ENCODE measurements at places on chromosomes 5 and 9.

DNA sequence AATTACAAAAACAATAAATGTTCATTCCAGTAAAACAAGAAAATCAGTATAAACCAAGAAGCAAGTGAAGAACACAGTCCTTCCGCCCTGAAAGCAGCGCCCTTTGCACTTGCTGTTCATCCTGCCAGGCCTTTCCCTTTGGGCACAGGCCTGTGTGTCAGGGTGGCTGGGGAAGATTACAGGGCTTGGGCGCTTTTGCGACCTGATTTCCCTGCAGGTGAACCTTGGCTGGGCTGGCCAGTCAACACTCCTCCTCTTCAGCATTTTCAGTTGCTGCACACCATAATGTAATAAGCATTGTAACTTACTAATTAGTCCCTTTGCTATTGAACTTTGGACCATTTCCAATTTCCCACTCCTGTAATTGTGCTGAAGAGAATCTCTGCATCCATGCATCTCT is 38.6 kb upstream of the TDRD7 start:
- no peak for DNase-seq

DNA sequence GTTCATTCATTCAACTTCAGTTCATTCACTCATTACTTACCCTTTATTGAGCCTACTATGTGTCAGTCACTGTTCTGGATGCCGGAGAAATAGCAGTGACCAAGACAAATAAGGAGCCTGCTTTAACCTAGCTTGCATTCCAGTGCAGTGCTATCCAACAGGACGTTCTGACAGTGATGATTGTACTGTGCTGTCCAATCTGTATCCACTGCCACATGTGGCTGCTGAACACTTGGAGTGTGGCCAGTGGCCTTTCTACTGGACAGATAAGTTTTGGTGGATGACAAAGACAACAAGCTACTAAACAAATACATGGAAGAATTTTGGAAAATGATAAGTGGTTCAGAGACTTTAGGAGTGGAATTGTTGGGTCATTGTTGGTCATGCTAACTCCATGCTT is 33.6 kb downstream of the SUB1 start:
- no peak for DNase-seq

- DNase-seq = no peak
Measured at GRCh38 chr9:127558581-127559246, 53.4 kb upstream of the STXBP1 start.

DNA sequence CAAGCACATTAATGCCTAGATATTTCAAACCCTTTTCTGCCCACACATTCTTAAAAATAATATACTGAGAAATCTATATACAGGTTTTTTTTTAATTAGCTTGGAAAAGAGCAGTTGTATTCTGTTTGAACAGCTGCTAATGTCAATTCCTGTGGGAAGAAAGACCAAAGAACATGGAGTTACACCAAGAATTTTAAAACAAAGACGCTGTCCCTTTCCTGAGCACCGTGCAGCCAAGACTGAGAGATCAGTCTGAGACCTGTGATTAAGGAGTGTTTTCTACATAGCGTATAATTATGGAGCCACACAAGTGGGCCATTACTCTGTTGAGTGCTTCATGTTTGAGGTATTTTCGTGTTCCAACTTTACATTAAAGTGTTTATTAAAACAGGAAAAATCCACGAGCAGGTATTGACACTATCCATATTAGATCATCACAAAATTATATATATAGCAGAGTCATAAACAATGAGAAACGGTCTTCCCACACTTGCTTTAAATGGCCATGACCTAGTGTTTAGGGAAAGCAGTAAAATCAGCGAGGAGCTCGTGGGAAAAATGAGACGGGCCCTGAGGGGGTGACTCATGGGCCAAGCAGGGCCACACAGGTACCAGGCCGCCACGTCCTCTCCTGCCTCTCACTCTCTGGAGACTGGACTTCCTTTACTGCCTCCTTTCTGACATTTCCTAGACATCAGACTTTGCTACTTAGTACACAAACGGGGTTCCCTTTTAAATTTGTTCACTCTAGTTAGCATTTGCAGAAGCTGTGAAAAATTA is 153.1 kb upstream of the OTULINL start:
- DNase-seq = no peak

- DNase-seq = no peak
Measured at GRCh38 chr5:156036640-156037039, 290.3 kb upstream of the SGCD start.

- DNase-seq = no peak
Measured at GRCh38 chr5:22238047-22238446, 615.1 kb downstream of the CDH12 start.

- no peak for DNase-seq
Measured at GRCh38 chr5:77797136-77797535, 21.0 kb upstream of the TBCA start.

- no peak for DNase-seq
Measured at GRCh38 chr5:139954462-139954861, 88.6 kb downstream of the NRG2 start.

DNA sequence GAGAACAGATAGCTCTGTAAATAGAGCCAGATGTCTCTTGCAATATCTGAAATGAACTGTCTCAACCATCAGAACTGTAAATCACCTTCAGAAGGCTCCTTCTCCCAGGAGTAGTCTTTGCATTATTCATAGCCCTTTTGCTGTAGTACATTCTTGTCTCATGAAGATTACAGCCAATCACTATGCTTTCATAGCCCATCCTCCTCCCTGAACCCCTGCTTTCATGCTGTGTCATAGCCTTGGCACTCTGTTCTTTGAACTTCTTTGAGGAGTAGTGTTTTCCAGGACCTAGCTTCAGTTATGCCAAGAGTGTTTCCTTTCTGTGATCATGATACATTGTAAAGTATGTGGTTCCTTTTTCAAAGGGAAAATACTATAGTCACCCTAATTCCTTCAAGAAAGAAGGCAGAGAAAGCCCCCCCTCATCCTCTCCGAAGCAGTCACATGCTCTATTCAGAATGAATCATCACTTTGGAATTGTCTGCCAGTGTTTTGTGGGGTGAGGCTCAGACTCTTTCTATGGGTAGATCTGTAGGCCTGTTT is 61.1 kb downstream of the GRIA1 start:
- DNase-seq = peak; percentile 38

- DNase-seq = no peak
Measured at GRCh38 chr5:54792611-54793404, 192.6 kb downstream of the ESM1 start.

- no peak for DNase-seq
Measured at GRCh38 chr9:2916382-2916985, 72.6 kb upstream of the PUM3 start.

DNA sequence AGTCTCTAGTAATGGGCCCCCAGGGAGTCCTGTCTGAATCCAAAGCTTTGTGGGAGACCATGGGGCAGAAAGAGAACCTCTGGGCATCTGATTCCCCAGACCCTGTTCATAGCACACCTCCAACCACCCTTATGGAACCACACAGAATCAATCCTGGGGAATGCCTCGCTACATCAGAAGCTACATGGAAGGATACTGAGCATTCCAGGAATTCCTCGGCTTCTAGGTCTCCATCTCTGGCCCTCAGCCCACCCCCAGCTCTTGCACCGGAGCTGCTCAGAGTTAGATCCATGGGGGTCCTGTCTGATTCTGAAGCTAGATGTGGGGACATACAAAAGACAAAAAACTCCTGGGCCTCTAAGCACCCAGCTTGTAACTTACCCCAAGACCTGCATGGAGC is 28.4 kb downstream of the VCP start:
- DNase-seq = no peak

DNA sequence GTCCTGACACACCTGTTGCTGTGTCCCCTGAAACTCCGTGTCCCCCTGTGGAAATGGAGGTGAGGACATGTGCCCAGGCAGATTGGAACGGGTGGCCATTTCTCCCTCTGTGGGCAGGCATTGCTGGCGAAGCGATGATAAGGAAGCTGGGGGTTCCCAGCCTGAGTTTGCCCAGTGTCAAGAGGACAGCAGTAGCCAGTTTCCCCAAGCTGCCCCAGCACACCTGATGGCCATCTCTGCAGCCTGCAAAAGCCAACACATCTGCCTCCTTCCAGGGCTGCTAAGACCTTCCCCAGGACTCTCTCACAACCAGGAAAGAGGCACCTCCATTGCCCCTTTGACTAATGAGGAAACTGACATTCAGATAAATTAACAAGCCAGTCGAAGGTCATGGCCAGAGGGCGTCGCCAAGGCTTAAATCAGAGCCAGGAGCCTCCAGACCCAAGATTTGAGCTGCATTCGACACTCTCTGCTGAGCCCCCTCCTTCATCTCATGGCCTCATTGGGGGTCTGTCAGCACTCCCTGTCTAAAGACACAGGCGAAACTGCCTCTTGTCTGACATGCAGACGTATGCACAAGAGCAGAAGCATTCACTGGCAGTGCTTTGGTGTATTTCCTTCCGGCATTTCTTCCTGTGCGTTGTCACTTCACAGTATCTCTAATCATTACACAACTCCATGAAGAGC is 10.4 kb upstream of the WNK2 start:
- DNase-seq = no peak

DNA sequence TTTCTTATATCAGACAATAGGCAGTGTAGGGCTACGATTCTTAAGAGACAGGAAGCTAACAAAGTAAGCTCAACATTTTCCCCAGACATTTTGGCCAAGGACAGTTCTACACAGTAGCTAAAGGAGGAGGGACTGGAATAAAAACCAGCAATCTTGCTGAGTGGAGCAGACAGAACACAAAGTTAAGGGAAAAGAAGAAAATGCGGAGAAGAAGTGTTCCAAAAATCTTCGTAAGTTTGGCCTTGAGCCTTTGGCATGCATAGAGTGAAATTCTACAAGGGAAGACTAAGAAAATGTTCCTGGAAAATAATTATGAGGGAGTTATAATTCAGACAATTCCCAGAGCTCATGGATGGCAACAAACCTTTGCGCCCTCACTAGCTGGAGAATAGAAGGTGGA is 748.0 kb upstream of the CTNND2 start:
- no peak for DNase-seq

GRCh38 chr5:138752341-138752950 is 779 bp upstream of the CTNNA1 start:
- peak; percentile 25 for DNase-seq

- no peak for DNase-seq
Measured at GRCh38 chr9:120465685-120466407, 114.1 kb downstream of the CDK5RAP2 start.

- no peak for DNase-seq
Measured at GRCh38 chr5:109868737-109869136, 179.0 kb downstream of the MAN2A1 start.

GRCh38 chr9:14275331-14275730 is 38.6 kb downstream of the NFIB start:
- DNase-seq = no peak
